NCI-H2029 (cell line): ENCODE measurements at places on chromosomes 3 and 15.

GRCh38 chr3:160224256-160224655 is 966 bp upstream of the C3orf80 start:
- DNase-seq = no peak

- no peak for DNase-seq
Observed at GRCh38 chr3:102084006-102084405, 234.7 kb downstream of the NFKBIZ start.

- DNase-seq = no peak
Observed at GRCh38 chr15:88376574-88377174, 90.5 kb downstream of the MRPL46 start.

GRCh38 chr3:69013253-69014021 is at the start of gene EOGT:
Gene EOGT, minus strand, starts transcription at chr3:69013684. Its CDS starts 3,838 bp downstream, at chr3:69009846.
- DNase-seq = peak; percentile 51

GRCh38 chr3:64530434-64531049 is 157.3 kb downstream of the ADAMTS9 start:
- DNase-seq = no peak
